ENCODE measurements at places on chromosomes 5 and 9. TPM values are rescaled to one million over a fixed set of nuclear protein-coding genes. Genes with fewer than 3 reads are reported as not detected.
A peak's percentile ranks its signal among the peaks of the same experiment; 100 is the strongest.

ERCC8 gene
- total RNA-seq, result 10.3 TPM

CA9 gene
- total RNA-seq, result not detected

CENPP gene
- 6.9 TPM for total RNA-seq

DNA sequence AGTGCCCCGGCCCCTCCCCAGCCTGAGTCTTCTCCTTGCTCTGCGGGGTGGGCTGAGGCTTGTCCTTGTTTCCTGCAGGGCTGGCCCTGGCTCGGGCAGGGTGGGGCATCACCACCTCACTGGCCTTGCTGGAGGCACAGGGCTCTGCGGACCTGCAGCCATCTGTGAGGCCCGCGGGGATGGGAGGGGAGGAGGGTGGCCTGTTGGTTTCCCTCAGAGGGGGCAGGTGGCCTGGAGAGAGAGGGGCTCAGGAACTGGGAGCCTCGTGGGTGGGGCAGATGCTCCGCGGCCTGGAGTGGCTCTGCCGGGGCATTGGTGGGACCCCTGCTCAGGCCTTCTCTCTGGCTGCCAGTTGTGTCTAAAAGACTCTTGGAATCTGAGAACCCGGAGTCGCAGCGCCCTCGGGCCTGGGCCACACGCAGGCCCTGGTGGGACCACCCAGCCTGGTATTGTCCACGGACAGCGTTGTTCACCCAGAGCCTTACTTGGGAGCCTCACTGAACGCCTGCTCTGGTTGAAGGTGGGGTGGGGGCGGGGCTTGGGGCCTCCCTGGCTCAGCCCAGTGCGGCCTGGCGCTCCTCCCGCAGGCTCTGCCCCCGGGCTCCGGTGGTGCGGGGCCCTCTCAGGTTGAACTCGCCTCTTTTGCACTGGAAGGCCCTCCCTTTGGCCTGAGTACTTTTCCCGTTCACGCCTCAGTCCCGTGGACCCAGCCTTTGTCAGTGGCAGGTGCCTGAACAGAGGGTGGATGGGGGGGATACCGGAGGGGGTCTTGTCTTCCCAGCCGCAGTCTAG is 111.3 kb downstream of the RXRA start:
- DNase-seq, result no peak

DNA sequence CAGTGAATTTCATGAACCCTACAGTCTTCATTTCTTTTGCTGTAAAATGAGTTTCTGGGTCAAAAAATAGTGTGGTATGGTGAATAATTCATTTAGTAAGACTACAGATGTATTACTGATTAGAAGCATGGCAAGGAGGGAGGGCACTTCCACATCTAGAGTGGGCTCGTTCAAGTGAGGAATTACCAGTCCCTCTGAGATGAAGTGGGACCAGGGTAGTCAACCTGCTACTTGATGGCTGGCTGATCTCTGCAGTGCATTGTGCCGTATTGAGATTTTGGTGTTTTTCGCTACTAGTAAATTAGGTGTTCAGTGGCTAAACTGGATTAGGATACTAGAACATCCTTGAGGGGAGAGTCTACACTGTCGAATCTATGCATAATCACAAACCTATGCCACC is 10.8 kb downstream of the CDC37L1 start:
- DNase-seq, result no peak

GRCh38 chr5:80964491-80964890 is 4.3 kb downstream of the RASGRF2 start:
- DNase-seq, result no peak

DNA sequence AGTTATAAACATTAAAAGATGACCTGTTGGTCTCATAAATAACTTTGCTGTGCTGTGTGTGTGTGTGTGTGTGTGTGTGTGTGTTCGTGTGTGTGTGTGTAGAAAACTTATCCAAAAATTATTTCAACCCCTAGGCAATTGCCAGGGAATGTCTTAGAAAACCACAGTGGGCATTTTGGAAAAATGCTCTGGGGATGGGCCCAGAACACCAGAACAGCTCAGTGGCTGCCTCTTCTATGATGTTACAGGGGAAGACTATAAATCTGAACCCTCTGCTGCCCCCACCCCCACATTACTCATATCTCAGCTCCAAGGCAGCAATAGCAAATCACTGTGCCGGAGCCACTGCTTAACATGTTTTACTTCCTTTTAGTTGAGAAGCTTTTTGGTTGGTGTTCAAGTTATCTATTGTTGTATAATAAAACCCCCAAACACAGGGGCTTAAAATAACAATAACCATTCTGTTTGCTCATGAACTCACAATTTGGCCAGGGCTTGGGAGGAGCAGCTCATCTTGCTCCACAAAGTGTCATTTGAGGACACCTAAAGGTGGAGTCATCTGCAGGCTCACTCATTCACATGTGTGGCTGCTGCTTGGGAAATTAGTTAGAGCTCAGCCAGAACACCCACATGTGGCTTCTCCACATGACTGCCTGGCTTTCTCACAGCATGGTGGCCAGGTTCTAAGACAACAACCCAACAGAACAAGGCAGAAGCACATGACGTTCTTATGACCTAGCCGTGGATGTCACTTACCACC is 40.4 kb downstream of the ACTBL2 start:
- DNase-seq, result peak; percentile 83

DNA sequence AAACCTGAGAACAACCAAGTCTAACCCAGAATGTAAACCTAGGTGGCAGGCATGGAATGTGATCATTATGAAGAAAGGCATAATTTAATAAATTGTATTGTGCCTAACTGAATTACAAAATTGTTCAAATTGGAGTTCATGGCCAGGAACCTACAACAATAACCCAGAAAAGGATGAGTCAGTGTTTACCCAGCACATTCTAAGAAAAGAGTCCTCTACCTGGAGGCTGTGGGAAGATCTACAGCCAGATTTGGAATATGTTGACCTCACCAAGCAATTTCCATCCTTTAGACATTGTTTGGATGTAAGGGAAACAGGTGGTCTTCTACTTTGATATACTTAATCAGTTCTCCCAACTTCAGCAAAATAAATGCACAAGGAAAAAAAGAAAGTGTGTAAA is 152.2 kb downstream of the TMEM161B start:
- DNase-seq, result no peak

All from epithelial cell of proximal tubule (primary cell).